ENCODE measurements at places on chromosomes 13 and 19.
A peak's percentile ranks its signal among the peaks of the same experiment; 100 is the strongest.

DNA sequence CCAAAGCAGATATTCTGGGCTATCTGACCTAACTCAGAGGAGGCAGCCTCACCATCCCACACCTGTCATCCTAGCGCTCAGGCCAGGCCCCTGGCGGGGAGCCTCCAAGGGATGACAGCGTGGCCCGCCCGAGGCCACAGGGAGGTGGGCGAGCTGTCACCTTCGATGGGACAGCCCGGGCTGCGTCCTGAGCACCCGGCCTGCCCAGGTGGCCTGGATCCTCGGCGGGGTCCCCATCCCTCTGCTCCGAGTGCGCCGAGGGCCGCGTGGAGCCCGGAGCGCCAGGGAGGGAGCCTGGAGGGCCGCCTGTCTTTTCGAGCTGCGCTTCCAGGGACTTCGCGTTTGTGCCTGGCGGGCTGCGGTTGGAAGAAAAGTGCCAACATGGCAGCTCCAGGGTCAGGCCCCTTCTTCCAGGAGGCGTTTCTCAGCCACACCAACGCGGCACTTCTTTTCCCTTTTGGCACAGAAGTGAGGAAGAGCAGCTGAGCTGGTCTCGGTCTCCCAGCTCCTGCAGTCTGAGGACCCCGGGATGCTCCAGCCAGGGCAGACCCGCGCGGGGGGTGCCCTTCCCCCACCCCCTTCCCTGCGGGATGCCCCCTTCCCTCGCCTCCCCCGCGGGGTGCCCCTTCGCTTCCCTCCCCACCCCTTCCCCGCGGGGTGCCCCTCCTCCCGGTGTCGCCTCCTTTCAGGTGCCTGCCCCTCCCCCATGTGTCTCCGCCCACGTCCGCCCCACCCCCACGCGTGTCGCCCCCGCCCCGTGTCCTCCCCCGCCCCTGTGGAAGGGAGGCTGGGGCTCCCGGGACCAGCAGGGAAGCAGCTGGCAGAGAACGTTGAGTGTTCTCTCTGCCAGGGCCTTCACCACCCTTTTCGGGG, 42.3 kb downstream of the GJA3 start:
- peak; percentile 73 for DNase-seq

- DNase-seq = no peak
These were observed 714 bp downstream of the HSH2D start for GRCh38 chr19:16144216-16144581.

GRCh38 chr19:9528757-9529336, 9.6 kb downstream of the ZNF426 start:
- no peak for DNase-seq

- no peak for DNase-seq
These were observed 151.6 kb downstream of the ZIC5 start for GRCh38 chr13:99819967-99820366.

- no peak for DNase-seq
These were observed 126.0 kb upstream of the RFC3 start for GRCh38 chr13:33691980-33692379.

- no peak for DNase-seq
These were observed 48.6 kb downstream of the UBL3 start for GRCh38 chr13:29801737-29802305.

DNA sequence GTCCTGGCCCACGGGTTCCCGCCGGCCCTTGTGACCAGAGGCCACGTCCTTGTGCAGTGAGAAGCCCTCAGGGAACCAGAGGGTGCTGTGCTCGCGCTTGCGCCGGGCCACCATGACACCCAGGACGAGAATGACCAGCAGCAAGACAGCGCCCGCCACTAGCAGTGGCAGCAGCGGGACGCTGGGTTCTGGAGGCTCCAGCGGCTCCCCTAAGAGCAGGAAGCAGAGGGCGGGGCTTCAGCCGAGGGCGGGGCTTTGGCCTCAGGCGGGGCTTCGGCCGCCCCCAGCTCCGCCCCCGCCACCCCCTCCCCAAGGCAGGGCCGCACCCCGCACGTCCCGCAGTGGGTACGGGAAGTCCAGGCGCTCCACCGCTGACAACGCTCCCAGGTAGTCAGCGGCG, 30.4 kb downstream of the NOTCH3 start:
- DNase-seq = no peak

DNA sequence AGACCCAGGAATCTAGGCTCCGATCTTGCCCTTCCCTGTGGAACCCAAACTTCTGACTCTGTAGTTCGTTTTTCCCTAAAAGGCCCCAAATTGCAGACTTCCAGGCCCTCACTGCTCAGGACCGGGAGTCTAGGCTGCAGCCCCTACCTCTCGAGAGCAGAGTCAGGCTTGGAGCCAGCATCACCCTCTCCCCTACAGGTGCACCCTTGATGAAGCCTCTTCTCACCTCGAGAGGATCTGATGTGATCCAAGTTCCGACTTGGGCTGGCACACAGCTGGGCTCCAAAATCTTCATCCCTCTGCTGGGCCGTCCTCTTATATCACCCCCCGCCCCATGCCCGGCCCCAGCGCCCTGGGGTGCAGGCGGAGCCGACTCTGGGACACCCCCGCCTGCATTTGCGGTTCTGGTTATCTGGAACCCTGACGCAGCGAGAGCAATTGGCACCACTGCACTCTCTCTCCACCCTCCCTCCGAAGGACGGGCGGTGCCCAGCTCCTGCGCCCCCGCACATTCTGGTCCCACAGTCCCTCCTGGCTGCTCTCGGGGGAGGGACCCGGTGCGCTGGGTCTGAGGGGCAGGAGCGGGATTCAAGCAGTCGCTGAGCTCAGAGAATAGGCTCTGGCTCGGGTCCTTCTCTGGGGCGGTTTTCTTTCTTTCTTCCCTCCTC, at the start of gene KLK7:
TSS of gene KLK7 (minus strand) at position 293 of the 668 bp plus-strand sequence. CDS start 1,518 bp downstream, outside the sequence.
- DNase-seq = no peak

- no peak for DNase-seq
These were observed 94.3 kb downstream of the GPC6 start for GRCh38 chr13:93320942-93321341.

- no peak for DNase-seq
These were observed 66.1 kb upstream of the ABCC4 start for GRCh38 chr13:95367309-95367843.

- DNase-seq = no peak
These were observed 44.0 kb downstream of the ATP11A start for GRCh38 chr13:112733661-112734379.

- DNase-seq = no peak
These were observed 6.1 kb upstream of the IFNL4 start for GRCh38 chr19:39254531-39255345.

DNA sequence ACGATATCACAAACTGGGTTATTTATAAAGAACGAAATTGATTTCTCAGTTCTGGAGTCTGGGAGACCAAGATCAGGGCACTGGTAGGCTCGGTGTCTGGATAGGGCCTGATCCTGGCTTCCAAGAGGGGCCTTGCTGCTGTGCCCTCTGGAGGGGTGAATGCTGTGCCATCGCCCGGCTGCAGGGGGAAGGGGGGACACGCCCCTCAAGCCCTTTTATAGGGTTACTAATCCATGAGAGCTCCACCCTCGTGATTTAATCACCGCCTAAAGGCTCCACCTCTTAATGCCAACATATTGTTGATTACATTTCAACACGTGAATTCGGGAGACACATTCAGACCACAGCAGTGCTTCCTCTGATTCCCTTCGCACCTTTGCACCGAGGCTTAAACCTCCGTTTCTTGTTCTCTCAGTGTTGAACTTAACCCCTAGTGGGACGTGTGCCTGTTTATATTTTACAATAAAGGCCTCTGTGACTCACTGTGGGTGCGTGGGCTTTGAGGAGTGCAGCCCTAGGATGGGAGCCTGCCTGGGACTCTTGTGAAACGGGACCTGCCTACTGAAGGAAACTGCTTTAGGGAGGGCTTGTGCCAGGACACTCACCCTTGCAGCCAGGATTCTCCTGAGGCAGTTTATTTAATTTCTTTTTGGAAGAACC, 52.4 kb upstream of the SPATA13 start:
- no peak for DNase-seq

- DNase-seq = no peak
These were observed 10.2 kb upstream of the F7 start for GRCh38 chr13:113095146-113096051.

GRCh38 chr13:20222553-20222952, 9.6 kb downstream of the GJB6 start:
- DNase-seq = no peak

- DNase-seq = no peak
These were observed 1647.6 kb upstream of the SPRY2 start for GRCh38 chr13:81988567-81988966.

GRCh38 chr19:52273301-52273700, 3.9 kb downstream of the ZNF766 start:
- no peak for DNase-seq

DNA sequence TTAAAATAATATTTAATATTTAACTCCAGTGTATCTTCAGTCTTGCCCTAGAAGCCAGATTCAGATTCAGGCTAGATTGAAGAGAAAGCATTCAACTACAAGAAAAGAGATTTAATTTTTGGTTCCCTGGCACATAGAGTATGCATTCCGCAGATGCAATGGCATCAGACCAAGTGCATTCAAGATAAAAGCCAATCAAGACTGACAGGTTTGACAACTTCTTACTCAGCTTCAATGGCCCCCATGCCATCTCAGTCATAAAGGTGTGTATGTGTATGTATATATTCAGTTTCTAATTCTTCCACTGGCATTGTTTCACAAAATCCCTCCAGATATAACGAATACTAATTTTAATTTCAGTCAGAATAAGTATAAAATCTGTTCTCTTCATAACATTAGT, 650.8 kb upstream of the GPC6 start:
- no peak for DNase-seq

DNA sequence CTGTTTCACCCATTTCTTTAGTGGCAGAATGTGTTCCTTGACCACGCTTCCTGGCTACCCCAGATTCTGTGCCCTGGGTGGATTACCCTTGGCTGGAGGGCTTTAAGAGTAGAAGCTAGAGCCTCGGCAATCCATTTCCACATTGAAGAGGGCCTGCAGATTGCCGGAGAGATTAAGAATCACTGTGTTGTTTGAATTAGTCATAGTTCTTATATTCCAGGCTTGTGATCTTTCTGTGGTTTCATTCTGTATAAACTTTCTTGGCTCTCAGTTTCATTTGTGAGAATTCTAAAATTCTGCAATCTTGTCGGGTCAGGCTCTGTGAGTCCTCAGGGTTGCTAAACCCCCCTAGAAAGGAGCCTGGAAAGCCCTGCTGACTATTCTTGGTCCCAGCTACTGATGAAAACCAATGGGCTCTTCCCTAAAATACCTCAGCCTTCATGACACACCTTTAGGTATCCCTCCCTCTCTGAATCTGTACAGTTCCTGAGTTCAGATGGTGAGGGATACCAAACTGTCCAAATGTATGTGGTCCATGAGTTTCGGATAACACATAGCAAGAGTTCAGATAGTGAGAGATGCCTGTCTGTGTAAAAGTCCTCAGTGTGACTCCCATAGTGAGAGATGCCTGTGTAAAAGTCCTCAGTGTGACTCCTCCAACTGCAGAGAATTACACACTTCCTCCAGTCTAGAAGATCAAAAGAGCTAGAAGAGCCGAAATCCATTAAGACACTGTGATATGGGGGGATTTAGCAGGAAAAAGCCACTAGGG, 4.3 kb downstream of the PHF11 start:
- no peak for DNase-seq

DNA sequence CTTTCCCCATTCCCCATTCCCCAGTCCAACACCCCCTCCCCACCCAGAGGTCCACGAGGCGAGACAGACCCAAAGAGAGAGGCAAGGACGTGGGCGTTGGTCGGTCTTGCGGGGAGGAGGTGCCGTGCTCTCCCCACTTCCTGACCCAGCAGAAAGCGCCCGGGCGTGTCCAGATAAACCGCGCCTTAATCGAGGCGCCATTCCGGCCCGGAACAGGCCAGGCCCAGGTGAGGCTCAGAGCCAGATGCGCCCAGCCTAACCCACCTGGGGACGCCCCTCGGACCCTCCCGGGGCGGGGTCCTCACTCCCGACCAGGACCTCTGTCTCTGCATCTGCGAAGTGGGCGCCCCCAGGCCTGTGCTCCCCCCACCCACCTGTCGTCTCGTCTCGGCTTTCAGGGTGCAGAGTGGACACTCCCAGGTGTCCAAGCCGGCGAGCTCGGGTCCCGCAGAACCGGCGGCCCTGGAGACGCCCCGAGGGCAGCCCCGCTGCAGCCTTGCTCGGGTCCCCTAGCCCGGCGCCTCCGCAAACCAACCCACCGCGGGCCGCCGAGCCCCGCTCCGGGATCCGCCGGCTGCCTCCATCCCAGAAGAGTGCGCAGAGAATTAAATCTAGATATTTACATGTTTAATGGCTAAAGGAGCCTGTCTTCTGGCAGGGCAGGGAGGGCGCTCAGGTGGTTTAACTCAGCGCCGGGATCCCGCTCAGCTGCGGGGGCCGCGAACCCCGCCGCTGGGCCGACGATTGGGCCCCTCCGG, 5.0 kb upstream of the ONECUT3 start:
- DNase-seq = peak; percentile 59

- no peak for DNase-seq
These were observed at the start of gene KLK13 for GRCh38 chr19:51064534-51065220. Gene KLK13 (minus strand): TSS chr19:51065092. CDS start chr19:51065067, 25 bp downstream.

DNA sequence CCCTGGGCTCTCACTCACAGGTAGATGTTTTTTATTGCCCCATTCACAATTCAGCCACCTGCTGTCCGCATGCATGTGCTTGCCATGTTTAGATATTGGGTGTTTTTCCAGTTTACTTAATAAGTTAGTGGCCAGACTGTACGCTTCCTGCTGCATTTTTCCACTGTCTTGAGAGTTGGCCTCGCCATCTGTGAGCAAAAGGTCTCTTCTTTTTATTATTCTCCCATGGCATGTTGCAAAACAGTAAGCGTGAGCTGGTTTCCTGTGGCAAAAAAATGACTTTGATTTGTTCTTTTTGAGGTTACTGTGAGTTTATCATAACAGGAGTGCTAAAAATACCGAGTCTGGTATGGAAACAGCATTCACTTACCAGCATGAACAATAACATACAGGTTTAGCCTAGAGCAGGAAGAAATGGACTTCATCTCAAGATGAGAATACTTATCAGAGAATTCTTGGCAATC, 46.0 kb downstream of the SAE1 start:
- DNase-seq = peak; percentile 73

DNA sequence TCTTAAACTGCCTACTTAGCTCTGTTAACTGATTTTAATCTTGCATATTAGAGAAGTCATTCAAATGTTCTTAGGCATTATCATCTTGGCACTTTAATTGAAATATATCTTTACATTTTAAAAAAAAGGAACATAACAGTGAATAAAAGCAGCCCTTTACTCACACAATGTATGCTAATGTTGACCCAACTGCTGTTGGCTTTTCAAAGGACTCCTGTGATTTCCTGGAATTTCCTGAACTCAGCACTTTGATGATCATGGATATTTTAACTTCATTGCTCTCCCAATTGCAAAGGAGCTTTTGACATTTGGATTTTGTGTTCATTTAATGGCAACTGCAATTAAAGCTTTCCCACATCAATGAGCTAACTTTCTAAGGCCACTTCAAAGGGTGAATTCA, 1230.3 kb downstream of the DIAPH3 start:
- DNase-seq = no peak

DNA sequence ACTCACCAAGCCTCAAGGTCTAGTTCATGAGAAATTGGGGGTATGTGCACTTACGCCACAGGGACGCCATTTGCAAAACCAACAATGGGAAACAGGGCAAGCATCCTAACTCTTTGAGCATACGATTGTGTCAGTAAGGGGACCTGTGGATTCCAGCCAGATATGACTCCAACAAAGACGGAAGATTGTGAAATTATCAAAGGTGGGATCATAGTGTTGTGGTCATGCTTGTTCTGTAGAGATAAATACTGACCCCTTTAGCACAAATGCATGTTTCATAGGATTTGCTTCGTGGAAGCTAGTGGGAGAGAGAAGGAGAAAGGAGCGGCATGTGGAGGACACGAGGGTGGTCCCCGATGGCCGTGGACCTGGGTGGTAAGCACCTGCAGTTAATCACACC, 37.8 kb downstream of the GATAD2A start:
- no peak for DNase-seq

Measured in activated CD8-positive, alpha-beta memory T cell treated with anti-CD3 and anti-CD28 coated beads for 24 hours (primary cell).